ENCODE measurements at places on chromosomes 6 and 20.

GRCh38 chr20:10928841-10929421, 255.1 kb upstream of the JAG1 start:
- ATAC-seq, result no peak

DNA sequence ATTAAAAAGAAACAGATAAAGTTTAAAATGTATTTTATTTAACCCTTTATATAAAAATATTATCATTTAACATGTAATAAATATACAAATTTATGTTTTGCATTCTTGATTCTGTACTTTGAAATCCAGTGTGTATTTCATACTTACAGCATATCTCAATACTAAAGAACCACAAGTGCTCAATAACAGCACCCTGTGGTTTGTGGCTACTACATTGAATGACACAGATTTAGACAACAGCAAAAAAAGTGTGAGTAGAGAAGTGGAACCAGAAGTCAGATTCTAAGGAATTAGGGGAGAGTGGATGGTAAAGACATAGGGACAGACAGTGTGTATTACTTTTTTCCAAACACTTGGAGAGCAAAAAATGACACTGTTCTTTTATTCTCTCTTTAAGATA, 524.5 kb downstream of the BMP2 start:
- ATAC-seq, result no peak

DNA sequence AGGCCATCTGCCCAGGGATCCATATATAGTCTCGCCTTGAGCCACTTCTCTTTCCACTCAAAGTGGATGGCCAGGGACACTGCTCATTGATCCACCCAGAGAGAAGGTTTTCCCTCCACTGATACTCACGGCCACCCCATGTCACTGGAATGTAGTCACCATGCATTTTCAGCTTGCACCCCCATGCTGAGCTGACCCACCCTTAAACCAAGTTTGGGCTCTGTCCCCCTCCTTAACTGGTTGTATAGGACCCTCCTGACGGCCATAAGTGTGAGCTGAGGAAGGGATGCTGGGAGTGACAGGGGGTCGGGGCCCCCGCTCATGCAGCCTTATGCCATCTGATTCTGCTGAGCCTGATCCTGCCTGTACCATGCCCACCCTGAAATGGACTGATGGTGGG, 25.7 kb downstream of the SUMO4 start:
- no peak for ATAC-seq

DNA sequence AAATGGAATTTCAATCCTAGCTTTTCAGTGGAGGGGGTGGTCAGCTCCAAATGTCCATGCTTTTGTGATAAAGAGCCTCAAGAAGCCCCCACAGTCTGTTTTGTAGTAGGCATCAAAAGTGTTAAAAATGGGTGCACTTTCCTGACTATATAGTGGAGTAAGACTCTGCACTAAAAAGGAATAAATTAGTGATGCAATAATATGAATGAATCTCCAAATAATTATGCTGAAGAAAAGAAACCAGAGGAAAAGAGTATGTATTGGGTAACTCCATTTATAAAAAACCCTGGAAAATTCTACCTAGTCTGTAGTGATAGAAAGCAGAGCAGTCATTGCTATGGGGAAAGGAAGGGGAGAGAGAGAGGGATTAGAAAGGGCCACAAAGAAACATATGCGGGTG, 310.4 kb upstream of the SUPT3H start:
- ATAC-seq, result no peak

GRCh38 chr20:57153238-57153905, 113.1 kb downstream of the BMP7 start:
- no peak for ATAC-seq

- no peak for ATAC-seq
Measured at GRCh38 chr6:3351829-3352524, 93.2 kb downstream of the PSMG4 start.

DNA sequence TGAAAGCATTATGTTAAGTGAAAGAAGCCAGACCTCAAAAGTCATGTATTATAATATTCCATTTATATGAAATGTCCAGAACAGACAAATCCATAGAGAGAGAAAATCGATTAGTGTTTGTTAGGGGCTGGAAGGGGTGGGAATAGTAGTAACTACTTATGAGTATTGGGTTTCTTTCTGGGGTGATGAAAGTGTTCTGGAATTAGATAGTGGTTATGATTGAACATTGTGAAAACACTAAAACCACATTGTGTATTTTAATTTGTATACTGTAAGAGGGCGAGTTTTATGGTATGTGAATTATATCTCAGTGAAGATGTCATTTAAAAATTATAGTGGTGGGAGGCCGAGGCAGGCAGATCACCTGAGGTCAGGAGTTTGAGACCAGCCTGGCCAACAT, 52.0 kb upstream of the KIF13A start:
- ATAC-seq, result no peak

GRCh38 chr6:84027340-84028181, 6.0 kb upstream of the MRAP2 start:
- ATAC-seq, result no peak

- ATAC-seq, result no peak
Measured at GRCh38 chr6:41704028-41704427, 31.4 kb downstream of the TFEB start.

DNA sequence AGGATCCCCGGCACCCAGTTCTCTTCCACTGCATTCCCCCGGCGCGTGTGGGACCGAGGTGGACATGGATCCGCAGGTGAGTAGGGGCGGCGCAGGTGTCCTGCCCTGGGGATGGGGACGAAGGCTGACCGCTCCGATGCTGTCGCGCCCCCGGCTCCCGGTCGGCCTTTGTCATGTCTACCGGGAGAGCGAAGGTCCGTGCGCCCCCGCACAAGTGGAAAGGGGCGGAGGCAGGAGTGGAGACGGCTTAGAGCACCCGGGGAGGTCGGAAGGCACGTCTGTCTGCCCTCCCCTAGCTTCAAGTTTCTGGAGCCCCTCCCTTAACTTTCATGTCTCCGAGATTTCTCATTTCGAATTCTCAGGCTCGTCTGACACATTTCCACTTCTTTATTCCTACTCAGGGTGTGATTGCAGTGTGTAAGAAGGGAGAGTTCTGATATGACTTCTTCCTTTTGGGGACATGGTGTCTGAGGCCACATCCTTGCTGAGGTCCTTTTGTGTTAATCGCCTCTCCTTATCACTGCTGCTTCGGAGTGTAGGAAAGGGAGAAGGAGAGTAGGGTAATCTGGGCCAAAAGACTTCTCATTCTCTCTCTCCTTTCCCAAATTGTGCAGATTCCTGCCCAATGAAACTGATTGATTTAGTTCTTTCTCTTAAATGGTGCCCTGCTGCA, 435 bp downstream of the KIFC1 start:
- ATAC-seq, result peak; percentile 1

GRCh38 chr6:74826263-74826662, 379.6 kb downstream of the COL12A1 start:
- no peak for ATAC-seq

DNA sequence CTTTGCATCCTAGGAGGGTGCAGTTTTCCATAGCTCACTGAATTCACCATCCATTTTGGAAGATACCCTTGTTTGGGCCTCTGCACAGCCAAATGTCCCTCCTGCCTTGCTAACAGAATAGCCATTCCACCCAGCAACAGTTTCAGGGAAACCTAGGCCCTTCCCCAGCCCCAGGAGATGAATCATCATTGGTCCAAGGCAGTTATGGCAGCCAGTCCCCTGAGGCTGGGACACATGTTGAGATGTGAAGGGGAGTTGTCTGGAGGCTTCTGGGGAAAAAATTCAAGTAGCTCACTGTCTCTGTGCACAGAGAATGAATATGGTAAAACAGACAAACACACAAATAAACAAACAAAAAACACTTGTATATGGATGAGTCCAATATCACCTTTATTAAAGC, 17.4 kb upstream of the SIRPB2 start:
- no peak for ATAC-seq

GRCh38 chr20:61772828-61773631, 292.7 kb downstream of the TAF4 start:
- no peak for ATAC-seq

- ATAC-seq, result no peak
Measured at GRCh38 chr20:50675671-50676376, 15.5 kb downstream of the RIPOR3 start.

DNA sequence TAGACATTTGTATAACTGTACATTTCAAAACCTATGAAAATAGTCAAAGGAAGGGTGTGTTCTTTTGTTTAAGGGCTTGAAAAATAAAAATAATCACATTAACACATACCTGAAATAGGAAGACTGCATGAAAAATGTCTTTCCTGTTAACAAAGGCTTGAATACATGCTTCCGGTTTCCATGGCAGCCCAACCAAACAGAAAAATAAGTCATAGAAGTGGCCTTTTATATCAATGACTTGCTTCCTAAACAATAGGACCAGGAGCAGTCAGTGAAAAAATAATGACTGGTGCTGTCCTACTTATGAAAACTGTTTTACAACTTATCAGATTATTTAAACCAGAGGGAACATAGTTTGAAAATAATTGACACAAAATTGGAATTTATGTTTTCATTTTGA, 412.6 kb upstream of the PLCB4 start:
- ATAC-seq, result no peak

- peak; percentile 48 for ATAC-seq
Measured at GRCh38 chr6:105492706-105493673, 90.1 kb upstream of the PREP start.

GRCh38 chr6:124994648-124995047, 32.4 kb downstream of the RNF217 start:
- no peak for ATAC-seq

GRCh38 chr20:47117371-47117770, 222.7 kb downstream of the EYA2 start:
- ATAC-seq, result no peak

GRCh38 chr6:129575378-129576118, 134.4 kb downstream of the ARHGAP18 start:
- no peak for ATAC-seq

GRCh38 chr6:41846666-41847237, 48.4 kb downstream of the USP49 start:
- ATAC-seq, result peak; percentile 60

- no peak for ATAC-seq
Measured at GRCh38 chr20:4195499-4195898, 180.1 kb upstream of the RNF24 start.

DNA sequence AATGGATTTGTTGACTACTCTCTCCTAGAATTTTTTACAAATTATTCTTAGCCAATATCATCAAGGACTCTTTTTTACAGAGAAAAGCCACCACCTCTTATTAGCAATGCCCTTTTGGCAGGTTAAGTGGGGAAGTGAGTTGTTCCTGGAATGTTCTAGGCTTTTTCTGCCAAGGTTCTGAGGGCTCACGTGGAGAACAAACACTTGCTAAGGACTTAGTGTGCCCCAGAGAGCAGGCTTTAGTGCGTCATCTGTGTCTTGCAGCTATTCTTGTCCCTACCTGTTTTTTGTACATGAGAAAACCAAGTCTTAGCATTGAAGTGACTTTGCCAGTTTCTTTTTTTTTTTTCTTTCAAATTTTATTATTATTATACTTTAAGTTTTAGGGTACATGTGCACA, 33.5 kb downstream of the CFAP61 start:
- ATAC-seq, result no peak

DNA sequence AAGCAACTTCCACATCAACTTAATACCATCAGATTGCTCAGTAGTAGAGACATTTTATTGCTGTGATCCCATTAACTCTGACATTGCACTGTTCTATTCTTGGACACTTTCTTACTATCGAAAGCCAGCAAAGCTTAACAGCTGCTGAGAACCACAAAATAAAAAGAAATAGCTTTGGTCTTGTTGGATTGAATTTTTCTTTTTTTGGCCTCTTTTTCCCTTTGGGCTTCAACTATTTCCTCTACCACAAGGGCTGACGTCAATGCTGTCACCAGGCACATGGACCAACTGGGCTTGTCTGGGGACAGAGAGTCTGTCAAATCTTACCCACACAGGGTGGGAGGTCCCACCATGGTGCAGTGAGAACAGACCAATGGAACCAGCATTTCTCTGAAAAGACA, 63.4 kb upstream of the ENPP5 start:
- ATAC-seq, result no peak

DNA sequence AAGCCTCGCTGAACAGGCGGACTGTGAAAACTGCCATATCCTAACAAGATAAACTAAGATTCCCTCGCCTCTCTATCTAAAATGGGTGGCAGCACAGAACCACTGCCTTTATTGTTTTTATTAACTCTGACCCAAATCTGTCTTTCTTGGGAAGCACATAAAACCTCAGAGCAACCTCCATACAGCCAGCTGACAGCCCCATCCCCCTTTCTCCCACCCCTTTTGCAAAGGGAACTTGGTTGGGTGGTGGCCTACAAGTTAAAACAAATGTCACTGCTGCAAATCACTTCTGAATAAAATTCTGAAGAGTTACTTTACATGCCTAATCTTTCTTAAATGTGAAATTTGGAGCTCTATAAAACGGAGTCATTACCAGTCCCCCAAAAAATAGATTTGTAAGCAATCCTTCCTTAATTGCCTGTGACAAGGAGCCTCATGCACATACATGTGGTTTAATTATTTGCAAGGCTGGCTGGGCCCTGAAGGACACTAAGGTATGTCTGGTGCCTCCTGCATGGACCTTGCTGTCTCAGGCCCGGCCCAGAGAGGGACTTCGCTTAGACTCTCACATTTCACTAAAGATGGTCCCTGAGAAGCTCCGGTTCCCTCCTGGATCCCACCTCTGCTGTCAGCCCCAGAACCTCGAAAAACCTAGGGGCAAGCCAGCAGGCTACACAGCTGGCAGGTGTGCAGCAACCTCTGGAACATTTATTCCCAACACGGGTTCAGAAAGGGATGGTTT, 21.7 kb downstream of the PXDC1 start:
- no peak for ATAC-seq

- no peak for ATAC-seq
Measured at GRCh38 chr6:91087908-91088307, 501.0 kb upstream of the MAP3K7 start.

GRCh38 chr20:5642155-5642981, 107.8 kb upstream of the SHLD1 start:
- no peak for ATAC-seq

- no peak for ATAC-seq
Measured at GRCh38 chr20:49775229-49775693, 37.4 kb upstream of the SLC9A8 start.

DNA sequence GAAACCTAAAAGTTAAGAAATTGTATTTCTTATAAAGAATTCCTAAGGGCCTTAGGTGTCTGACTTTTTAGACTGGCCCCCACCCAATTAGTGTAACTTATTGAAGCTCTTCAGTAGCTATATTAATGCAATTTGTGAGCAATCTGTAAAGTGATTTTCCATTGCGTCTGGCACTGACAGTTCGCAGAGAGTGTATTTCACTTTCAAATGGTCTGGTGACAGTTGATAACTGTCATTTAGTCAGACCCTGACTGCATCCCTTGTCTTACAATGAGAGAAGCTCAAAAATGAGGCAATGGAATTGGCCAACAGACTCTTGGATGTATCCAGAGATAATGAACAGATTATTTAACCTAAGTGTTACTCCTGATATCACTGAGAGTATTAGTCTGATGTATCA, 351.8 kb downstream of the FRK start:
- ATAC-seq, result no peak

GRCh38 chr20:45059022-45059728, 41.8 kb downstream of the KCNS1 start:
- no peak for ATAC-seq

DNA sequence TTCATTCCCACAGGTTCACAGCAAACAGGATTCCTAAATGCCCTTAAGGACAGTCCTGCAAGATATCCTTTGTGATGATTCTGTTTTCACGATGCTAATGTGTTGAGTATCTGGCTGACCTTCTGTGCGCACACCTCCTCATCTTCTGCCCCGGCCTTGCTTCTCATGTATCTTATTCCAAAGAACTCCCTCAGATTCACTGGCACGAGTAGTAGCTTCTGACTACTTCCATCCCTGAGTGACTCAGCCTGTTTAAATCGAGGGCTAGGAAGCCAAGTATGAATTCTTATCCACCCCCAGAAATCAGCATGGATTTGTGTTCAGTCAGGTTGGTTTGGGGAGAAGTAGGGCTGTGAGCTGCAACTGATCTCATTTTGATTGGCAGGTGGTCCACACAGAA, 190.2 kb upstream of the SNX9 start:
- ATAC-seq, result no peak
